ENCODE measurements at places on chromosomes 13 and 19.

DNA sequence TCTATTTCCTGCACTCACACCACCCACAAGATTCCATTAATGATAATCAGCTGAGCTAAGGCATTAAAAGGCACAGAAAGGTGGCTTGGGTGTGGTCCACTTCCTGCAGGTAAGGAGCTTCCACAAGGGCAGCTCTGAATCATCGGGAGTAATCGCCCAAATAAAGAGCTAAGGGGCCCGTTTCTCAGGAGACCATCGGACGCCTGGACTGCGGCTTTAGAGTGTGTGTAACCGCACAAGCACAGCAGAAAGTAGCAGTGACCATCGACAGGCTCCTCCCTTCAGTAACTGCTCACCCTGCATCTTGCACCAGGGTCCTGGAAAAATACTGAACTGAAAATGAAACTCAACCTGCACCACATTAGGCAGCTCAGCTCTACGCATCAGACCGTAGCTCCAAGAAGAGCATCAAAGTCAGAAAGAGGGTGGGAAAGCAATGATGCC is 6.0 kb downstream of the STK24 start:
- ATAC-seq = peak; percentile 54

- ATAC-seq = no peak
Observed at GRCh38 chr13:28719227-28720055, 671 bp upstream of the SLC46A3 start.

- ATAC-seq = no peak
Observed at GRCh38 chr13:51816604-51817249, 12.8 kb upstream of the DHRS12 start.

GRCh38 chr13:38180126-38180525 is 169.5 kb upstream of the UFM1 start:
- ATAC-seq = no peak

GRCh38 chr13:85503797-85504196 is 295.4 kb downstream of the SLITRK6 start:
- ATAC-seq = no peak

- ATAC-seq = no peak
Observed at GRCh38 chr13:45994752-45995151, 57.8 kb downstream of the ZC3H13 start.

- ATAC-seq = no peak
Observed at GRCh38 chr13:20570517-20570916, 3.6 kb downstream of the IFT88 start.

DNA sequence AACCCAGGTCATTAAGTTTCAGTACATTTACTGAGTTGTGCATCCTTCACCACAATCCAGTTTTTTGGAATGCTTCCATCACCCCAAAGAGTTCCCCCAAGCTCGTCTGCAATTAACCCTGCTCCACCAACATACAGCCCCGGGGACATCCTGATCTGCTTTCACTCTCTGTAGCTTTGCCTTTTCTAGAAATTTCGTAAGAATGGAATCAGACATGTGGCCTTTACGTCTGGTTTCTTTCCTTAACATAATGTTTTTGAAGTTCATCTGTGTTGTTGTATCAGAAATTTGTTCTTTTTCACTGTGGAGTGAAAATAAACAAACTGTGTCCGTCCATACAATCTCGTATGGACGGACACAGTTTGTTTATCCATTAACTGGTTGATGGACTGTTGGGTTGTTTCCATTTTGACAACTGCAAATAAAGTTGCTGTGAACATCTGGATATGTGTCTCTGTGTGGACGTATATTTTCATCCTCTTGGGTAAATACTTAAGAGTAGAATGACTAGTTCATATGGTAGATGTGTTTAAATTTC is 2.9 kb downstream of the KLHL26 start:
- ATAC-seq = no peak

DNA sequence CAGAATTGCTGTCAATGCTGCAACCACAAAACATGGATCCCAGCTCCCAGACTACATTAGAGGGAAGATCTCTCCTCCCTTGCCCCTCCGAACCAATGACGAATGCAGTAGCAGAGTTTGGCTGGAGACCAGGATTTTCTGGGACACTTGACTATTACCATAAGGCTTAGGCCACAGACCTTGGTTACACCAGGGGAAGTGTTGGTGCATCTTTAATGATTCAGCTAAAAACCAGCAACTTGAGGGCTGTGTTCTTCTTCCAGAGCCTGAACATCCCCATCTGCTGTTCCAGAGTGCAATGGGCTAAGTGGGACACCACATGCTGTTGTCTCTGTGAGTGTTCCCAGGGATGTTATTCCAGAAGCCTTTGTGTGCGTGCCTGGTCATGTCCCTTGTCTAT is 528.2 kb downstream of the LMO7 start:
- no peak for ATAC-seq

GRCh38 chr13:113981194-113981605 is 7.3 kb upstream of the C13orf46 start:
- ATAC-seq = no peak

GRCh38 chr13:114324334-114324733 is 10.0 kb downstream of the CHAMP1 start:
- ATAC-seq = peak; percentile 91

GRCh38 chr19:36210497-36210896 is 4.0 kb downstream of the ZNF565 start:
- no peak for ATAC-seq

- ATAC-seq = no peak
Observed at GRCh38 chr13:91722267-91722884, 324.0 kb downstream of the GPC5 start.

GRCh38 chr13:68027306-68027705 is 797.2 kb upstream of the PCDH9 start:
- ATAC-seq = no peak

GRCh38 chr13:100275746-100276145 is 186.9 kb downstream of the PCCA start:
- no peak for ATAC-seq

DNA sequence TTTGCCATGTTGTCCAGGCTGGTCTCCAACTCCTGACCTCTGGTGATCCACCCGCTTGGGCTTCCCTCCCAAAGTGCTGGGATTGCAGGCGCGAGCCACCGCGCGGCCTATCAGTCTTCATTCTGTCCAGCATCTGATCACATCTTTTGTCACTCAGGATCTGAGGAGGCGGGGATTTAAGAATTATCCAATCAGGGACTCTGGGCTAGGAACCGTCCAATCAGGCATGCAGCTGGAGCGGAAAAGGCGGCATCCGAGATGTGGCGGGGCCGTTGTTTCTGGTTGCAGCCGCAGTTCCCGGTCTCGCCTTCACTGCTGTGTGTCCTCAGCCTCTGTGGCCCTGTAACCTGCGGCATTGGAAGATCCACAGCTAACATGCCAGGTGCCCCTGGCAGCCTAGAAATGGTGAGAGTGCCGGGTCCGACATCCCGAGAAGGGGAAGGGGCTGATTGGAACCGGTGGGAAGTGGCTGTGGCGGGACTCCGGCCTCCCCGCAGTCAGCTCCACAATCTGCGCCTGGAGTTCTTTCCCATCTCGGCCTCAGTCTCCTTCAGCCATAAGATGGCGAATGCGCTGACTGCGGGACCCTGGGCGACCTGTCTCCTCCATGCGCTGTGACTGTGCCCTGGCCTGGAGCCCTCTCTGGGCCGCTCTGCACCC is at the start of gene ZNF729:
ZNF729 (plus strand) TSS at position 291 of the 660 bp plus-strand sequence; CDS start at position 376, 85 bp downstream.
- no peak for ATAC-seq

- ATAC-seq = no peak
Observed at GRCh38 chr13:20513466-20513995, 12.1 kb downstream of the CRYL1 start.

- no peak for ATAC-seq
Observed at GRCh38 chr13:30037306-30037705, 186.9 kb upstream of the UBL3 start.

DNA sequence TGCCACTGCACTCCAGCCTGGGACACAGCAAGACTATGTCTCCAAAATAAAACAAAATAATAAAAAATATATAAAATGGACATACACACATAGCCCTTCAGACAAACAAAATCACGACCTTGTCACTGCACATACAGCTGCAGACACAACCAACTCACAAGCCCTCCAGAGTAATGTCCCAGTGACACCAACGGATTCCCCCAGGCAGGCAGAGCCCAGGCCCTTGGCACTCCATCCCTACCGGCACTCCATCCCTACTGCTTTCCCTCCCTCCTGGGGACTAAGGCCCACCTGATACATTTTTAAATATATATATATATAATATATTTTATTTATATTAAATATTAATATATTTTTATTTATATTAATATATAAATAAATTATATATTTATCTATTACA is 18.5 kb downstream of the ZNF101 start:
- ATAC-seq = peak; percentile 72

- no peak for ATAC-seq
Observed at GRCh38 chr19:34259367-34260095, 5.2 kb downstream of the GARRE1 start.

Data from activated T-helper 17 cell treated with anti-CD3 and anti-CD28 coated beads, Interleukin-2, amount 50 U/mL, for 72 hours (primary cell).